ENCODE measurements at places on chromosomes 5 and 9.

DNA sequence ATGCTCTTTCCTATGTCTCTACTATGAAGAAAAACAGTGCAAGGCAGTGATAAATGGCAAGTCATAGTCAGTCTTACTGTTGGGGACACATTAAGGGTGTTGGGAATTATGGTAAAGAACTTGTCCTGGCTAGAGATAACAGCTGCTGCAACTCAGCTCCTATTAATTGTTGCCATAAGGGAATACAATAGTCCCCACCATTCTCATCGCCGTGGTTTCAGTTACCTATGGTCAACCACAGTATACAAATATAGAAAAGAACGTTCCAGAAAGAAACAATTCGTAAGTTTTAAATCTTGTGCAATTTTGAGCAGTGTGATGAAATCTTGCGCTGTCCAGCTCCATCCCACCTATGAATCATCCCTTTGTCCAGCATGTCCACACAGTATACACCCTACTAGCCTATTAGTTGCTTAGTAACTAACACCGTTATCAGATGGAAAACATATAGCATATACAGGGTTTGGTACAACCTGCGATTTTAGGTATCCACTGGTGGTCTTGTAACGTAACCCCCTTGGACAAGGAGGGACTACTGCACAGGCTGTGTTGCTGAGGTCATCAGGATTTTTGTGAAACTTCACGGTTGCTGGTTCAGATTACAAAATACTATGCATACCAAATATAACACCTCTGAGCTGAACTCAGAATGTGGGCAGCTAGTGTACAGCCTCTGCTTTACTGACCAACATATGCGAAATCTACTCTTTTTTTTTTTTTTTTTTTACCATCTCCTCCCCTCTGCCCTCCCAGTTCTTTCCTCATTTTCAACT is 53.5 kb downstream of the ZFR start:
- no peak for DNase-seq

- DNase-seq = no peak
These were observed 1.4 kb upstream of the PHF24 start for GRCh38 chr9:34956648-34957047.

DNA sequence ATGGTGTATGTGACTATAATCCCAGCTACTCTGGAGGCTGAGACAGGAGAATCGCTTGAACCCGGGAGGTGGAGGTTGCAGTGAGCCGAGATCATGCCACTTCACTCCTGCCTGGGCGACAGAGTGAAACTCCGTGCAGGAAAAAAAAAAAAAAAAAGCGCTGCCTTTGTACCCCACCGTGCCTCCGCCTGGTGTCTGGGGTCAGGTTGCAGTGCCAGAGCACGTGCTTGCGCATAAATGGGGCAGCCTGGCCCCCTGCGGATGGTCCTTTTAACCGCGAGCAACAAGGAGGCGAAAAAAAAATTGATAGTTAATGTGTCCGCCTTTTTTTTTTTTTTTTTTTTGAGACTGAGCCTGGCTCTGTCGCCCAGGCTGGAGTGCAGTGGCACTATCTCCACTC is 6.3 kb upstream of the CCNB1 start:
- DNase-seq = no peak

DNA sequence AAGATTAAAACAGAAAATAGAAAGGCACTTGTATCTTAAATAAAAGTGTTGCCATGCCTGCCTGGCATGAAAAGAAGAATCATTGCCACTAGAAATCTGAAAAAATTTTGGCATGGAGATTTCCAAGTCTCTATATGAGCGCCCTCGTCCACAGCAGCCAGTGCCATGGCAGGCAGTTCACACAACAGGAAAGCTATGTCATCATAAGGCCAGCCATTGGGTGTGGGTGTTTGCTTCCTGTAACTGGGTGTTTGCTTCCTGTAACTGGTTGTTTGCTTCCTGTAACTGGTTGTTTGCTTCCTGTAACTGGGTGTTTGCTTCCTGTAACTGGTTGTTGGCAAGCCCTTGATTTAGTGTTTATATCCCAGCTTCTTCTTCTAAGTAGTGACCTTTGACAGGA is 446.7 kb downstream of the IRX1 start:
- DNase-seq = no peak

Measured in CD4-positive, CD25-positive, alpha-beta regulatory T cell (primary cell).